ENCODE measurements at places on chromosomes 6 and 20.
A peak's percentile ranks its signal among the peaks of the same experiment; 100 is the strongest.

- DNase-seq = peak; percentile 73
Measured at GRCh38 chr6:108966855-108967755, 118.9 kb downstream of the ARMC2 start.

DNA sequence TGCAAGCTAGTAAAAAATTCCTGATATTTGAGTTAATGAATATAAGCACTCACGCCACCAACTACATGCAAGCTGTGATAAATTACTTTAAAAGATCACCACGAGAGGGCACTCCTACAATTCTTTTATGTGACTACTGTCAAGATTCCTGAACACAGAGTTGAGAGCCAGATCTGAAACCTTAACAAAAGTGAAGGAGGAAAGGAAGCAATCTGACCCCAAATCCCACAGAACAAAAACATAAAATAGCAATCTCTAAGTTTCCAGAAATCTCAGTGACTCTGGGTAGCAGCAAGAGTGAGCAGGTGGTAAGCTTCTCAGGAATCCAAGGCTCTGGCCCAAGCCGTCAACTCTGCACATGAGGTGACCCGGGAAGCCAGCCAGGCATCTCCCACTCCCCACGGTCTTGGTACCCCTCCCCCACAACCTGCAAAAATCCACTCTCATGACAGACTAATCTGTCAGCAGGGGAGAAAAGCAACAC, 55.1 kb downstream of the STAU1 start:
- peak; percentile 85 for DNase-seq

- DNase-seq = no peak
Measured at GRCh38 chr6:49038294-49038822, 424.7 kb downstream of the MMUT start.

GRCh38 chr6:75481394-75481793, 12.2 kb downstream of the FILIP1 start:
- DNase-seq = no peak

- peak; percentile 25 for DNase-seq
Measured at GRCh38 chr20:25077610-25078169, 4.3 kb downstream of the VSX1 start.

- peak; percentile 95 for DNase-seq
Measured at GRCh38 chr6:113997116-113997515, 26.2 kb upstream of the HDAC2 start.

DNA sequence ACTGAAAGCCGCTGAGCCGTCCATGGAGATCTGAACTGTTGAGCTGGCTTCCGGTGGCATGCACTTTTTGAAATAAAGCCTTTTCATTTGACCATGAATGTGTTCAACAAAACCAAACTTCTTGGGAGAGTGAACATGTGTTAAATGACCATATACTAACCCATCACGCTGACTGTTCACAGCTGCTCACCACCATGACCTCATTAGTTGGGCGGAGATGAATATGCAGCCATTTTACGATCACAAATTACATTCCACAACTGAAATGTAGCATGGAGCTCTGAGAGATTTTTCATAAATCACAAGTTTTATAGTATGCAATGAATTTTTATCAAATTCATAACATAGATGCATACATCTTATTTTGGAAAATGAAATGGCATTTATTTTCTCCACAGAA, 4.2 kb downstream of the RAMACL start:
- no peak for DNase-seq
